ENCODE measurements at places on chromosomes 12 and 14.

DNA sequence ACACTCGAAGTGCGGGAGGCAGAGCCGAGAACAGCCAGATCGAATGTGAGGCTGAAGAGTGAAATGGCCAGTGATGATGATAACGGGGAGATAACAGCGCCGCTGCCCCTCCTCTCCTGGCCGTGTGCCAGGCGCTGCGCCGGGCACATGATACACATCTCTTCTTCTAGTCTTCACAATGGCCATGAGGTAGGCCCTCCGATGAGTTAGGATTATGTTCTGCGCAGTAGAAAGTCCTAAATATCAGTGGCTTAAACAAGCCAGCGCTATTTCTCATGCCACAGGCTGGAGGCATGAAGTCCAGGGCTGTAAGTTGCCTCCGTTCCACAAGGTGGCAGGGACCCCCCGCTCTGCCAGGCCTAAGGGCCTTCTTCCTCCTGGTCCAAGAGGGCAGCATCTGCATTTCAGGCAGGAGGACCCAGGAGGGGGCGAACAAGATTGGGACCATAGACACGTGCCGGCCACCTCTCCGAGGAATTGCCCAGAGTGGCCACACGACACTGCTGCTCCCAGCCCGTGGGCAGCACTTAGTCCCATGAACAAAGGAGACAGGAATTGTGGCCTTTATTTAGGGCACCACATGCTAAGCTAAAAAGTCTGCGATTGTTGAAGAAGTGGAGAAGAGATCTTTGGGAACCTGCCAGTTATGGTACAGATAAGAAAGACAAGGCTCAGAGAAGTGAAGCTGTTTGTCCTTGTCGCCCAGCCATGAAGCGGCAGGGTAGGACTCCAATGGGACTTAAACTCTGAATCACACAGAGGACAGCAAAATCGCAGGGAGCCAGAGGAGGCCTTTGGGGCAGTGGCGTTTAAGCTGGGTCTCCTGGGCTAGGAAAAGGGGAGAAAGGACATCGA lies 10.9 kb upstream of the HVCN1 start:
- no peak for DNase-seq

GRCh38 chr12:96084624-96085023 lies 49.2 kb upstream of the LTA4H start:
- no peak for DNase-seq

- no peak for DNase-seq
Observed at GRCh38 chr12:57795354-57795753, 12.8 kb downstream of the TSFM start.

DNA sequence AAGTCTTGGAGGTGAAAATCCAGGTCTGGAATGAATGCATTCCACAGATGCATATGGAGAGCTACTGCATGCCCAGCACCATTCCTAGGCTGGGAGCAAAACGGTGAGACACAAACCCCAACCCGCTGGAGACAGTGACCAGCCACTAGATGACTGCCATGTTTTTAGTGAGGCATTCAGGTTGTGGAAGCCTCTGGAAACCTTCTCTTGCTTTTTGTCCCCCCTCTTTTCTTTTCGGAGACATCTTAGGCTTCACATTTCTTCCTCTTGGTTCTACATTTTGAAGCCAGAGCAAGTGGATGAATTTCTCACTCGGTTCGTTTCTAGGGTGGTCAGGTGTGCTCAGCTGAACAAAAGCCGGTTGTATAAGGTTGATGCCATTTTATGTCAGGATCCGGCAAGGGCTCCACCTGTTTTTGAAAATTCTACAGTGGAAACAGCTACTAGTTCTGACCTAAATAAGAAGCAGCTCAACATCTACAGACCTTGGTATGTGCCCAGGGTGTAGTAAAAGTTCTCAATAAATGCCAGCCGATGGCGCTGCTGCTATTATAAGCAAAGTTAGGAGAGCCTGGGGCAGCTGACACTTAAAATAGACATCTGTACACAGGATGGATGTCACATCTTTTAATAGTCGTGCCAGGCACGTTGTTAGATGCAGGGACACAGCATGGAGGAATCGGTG lies 1.8 kb upstream of the ZNF839 start:
- no peak for DNase-seq

DNA sequence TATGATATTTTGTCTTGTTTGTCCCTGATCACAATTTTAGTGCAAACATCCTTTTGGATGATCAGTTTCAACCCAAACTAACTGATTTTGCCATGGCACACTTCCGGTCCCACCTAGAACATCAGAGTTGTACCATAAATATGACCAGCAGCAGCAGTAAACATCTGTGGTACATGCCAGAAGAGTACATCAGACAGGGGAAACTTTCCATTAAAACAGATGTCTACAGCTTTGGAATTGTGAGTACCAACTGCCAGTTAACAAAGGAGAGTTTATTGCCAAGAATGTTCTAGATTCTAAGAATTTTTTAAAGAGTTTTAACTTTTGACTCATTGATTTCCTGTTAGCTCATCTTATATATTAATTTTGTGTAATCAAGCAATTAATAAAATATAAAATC lies 55.4 kb downstream of the IRAK3 start:
- DNase-seq: no peak

Measured in NCI-H1048 (cell line).